ENCODE measurements at places on chromosomes 7 and 10.

- no peak for DNase-seq
Measured at GRCh38 chr10:24882047-24882698, 70.2 kb downstream of the PRTFDC1 start.

DNA sequence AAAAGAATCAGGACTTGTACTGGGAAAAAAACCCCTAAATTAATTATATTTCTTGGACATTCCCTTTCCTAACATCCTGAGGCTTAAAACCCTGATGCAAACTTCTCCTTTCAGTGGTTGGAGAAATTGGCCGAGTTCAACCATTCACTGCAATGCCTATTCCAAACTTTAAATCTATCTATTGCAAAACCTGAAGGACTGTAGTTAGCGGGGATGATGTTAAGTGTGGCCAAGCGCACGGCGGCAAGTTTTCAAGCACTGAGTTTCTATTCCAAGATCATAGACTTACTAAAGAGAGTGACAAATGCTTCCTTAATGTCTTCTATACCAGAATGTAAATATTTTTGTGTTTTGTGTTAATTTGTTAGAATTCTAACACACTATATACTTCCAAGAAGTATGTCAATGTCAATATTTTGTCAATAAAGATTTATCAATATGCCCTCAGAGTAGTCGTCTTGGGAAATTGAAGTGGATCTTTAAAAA, 6.6 kb downstream of the EMX2 start:
- DNase-seq: no peak

- no peak for DNase-seq
Measured at GRCh38 chr10:100693821-100694220, 51.6 kb upstream of the PAX2 start.

DNA sequence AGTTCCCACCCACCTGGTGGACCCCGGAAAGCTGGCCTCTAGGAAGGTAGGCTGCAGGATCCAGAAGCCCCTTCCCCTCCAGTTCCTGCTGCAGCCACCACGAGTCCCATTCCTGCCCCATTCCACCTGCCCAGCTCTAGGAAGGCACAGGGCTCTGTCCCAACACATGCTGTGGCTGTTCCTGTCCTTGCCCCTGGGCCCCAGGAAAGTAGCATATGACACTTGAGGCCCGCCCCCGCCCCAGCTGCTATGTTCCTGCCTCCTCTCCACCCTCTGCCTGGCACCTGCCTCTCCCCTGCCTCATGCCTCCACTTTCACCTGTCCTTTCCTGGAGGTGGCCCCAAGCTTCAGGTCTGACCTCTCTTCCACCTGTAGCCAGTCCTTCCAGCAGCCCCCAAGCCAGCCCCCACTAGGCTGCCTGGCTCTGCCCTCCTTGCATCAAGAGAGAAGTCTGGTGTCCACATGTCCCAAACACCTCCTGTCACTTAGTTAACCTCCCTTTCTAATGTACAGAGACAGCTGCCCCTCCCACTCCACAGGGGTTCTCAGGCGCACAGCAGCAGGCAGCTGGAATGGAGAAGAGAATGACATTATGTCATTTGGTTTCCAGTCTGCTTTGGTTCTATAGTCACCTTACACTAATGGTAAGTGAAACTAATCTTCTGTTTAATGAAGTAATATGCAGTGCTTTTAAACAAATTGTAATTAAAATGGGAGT, 22.7 kb downstream of the YKT6 start:
- DNase-seq: no peak

- DNase-seq: no peak
Measured at GRCh38 chr7:79454361-79454960, 994 bp upstream of the MAGI2 start.

- no peak for DNase-seq
Measured at GRCh38 chr10:130470286-130470685, 334.1 kb downstream of the GLRX3 start.

DNA sequence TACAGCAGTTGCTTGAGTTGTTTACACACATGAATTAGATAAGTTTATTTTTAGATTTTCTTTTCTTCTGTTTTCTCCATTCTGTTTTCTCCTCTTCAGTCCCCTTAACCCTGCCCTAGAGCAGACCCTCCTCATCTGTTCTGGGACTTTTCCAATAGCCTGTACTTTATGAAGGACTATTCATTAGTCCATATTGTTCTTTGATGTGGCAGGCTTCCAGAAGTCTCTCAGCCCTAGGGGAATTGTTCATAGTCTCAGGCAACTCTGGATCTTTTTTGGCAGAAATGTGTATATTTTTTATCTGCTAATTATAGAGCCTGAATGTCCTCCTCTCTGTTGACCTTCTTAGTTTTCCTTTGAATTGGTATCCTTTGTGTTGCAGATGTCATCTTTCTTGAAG, 25.4 kb downstream of the KAT6B start:
- DNase-seq: no peak

DNA sequence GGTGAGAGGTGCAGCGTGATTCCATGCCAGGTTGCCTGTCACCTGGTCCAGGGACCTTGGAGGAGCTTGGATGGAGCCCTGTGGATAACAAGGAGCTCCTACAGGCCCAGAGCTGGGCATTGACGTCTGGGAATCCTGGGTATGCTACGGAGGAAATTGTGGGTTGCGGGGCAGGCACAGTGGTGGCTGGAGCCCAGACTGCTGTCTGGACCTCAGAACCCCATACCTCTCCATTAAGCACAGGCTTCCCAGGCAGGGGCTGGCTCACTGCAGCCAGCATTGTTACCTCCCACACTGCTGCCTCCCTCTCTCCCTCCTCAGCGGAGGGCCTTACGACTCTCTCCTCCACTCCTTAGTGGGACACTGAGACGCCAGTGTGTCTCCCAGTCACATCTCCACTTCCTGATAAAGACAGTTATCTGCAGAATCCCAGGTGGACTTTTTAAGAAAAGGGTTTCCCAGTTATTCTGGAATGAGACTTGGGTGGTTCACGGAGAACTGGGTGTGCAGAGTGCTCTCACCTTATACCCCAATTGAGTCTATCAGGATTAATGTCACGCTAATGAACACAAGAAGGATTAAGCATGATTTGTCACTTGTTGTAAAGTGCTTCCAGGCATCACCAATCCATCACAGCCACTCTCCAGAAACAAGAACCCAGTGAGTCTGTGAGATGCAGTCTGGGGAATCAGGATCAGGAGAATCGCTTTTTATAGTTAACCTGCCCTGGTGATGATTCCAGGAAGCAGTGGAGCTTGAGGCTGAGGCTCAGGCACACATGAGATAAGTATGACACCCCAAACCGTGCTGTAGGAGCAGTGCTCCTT, 309.4 kb downstream of the RPS24 start:
- no peak for DNase-seq

- no peak for DNase-seq
Measured at GRCh38 chr7:74084722-74085578, 1.3 kb downstream of the LIMK1 start.

DNA sequence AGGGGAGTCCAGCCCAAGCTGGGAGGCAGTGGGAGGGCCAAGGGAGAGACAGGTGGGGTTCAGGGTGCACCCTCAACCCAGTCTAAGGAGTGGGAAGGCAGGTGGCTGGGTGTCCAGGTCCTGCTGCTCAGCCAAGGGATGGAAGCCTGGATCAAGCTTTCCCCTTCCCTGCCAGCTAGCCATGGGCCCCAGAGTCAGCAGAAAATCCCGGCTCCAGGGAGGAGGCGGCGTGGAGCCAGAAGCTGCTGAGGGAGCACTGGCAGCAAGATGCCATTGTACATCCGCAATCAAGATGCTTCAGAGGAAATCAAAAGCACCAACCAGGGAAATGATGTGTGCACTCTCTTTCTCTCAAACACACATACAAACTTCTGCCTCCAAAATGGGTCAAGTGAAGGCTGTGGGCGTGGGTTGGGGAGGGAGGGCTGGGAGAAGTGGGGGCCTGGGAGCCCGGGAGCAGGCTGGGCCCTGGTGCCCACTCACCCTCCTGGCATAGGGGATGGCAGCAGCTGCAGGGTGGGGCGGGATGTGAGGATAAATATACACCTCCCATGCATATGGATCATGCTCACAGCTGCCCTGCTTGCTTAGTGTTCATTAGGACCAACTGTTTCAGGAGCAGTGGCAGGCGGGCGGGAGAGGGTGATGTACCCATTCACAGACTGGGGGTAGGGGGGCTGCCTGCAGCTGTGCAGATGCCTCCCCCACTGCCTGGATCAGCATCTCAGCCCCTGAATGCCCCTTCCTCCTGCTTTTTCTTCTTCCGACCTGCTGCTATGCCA, 24.2 kb downstream of the TRIM8 start:
- DNase-seq: no peak

DNA sequence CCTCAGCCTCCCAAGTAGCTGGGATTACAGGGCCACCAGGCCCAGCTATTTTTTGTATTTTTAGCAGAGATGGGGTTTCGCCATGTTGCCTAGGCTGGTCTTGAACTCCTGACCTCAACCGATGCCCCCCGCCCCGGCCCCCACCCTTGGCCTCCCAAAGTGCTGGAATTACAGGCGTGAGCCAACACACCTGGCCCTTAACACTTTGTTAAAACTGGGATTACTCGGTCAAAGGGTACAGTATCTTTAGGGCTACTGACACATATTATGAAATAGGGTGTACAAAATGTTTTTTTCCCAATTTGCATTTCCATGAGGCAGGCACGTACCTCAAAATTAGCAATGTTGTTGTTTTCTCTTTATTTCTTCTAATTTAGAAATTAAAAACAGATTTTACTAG, 11.5 kb downstream of the NUDT5 start:
- DNase-seq: no peak

DNA sequence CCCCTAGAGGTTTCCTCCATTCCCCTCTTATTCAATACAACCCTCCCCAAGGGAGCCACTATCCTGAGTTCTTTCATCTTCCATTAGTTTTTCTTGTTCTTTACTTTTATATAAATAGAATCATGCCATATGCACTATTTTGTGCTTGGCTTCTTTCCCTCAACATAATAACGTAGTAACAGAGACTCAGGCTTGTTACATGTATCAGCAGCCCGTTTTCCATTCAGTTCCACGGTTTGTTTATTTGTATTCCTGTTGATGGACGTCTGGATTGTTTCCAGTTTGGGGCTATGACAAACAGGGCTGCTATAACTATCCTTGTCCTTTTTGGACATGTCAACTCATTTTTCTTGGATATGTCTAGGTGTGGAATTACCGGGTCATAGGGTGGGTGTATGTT, 264.4 kb upstream of the MKI67 start:
- DNase-seq: no peak

- DNase-seq: no peak
Measured at GRCh38 chr10:48454302-48455054, 148.0 kb downstream of the MAPK8 start.

- DNase-seq: no peak
Measured at GRCh38 chr7:24713850-24714675, 43.2 kb downstream of the GSDME start.

GRCh38 chr7:28954471-28954870, 3.7 kb downstream of the TRIL start:
- DNase-seq: no peak

GRCh38 chr7:75711076-75711475, 27.7 kb downstream of the HIP1 start:
- DNase-seq: no peak

DNA sequence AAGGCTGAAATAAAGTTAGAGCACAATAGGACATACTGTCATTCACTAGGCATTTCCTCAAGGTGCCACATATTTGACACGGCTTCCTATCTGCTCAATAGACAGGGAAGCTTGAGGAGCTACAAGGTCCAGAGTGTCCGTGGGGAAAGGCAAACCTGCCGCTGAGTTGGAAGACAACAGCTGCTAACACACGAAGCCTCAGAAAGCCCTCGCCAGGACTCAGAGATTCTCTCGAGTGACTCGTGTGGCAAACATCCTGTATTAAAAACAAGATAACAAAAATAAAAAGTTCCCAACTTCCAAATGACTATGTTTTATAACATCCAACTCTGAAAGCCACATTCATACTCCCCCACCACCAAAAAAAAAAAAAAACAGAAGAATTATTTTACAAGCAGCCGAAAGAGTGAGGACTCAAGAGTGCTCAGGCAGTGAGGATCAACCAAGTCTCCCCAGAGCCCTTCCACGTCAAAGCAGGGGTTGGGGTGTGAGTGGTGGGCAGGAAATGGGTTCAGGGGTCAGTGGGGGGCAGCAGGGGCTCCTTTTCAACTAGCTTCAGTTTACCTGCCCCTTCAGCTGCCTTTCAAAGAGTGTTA, 67.6 kb downstream of the STK17A start:
- no peak for DNase-seq

- DNase-seq: no peak
Measured at GRCh38 chr7:105337529-105337928, 51.2 kb downstream of the SRPK2 start.

- no peak for DNase-seq
Measured at GRCh38 chr7:26657206-26657641, 207.2 kb downstream of the SKAP2 start.

- no peak for DNase-seq
Measured at GRCh38 chr10:80691441-80691840, 153.7 kb downstream of the SH2D4B start.

DNA sequence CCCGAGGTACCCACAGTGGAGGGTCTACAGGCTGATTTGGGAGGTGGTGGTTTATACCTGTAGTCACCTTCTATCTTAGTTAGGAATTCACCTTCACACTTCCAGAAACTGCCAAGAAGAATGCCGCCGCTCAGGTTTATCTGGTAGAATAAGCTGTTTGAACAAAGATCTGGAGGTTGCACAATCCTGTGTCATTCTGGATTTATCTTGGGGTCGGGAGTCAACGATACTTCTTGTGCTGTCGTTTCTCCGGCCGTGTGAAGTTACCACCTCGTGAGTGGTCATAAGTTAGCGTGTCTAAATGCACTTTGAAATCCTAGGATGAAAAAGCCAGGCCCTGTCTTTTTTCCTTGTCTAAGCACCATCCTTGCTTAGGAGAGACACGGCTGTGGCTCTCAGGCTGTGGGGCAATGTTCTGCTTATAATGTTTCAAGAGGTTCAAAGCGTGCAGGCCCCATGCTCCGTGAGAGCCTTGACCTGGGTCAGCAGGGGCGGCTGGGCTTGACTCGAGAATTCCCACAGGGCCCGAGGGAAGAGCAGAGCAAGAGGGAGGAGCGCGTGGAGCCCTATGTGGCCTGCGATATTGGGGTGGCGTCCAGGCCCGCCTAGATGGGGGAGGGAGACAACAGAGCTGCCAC, 35.5 kb downstream of the GRIFIN start:
- no peak for DNase-seq

- no peak for DNase-seq
Measured at GRCh38 chr10:88459530-88459929, 123.6 kb downstream of the RNLS start.

DNA sequence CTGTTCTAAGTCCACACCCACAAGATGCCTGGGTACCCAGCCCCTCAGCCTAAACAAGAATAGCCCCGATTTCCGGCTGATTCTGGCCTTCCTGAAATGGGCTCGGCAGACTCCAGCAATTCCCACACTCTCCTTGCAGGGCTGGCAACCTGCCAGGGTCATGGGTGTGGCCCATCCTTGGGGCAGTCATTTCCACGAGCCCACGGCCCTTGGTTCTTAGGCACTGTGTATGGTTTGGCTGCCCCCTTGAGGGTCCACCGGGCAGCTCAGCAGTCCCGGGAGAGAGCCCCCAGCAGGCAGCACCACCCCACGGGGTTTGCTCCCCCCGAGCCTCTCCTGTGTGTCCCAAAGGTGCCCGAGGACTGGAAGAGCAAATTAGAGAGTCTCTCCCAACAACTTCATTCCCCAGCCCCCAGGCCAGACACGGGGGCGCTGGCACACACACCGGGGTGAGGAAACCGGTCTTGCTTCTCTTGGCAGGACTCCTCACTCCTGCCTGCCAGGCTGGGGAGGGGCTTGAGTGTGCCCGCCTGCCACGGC, 142.2 kb downstream of the EMX2 start:
- DNase-seq: no peak

GRCh38 chr10:84654671-84655070, 326.3 kb downstream of the CCSER2 start:
- DNase-seq: no peak
